Stimulated activated CD8-positive, alpha-beta memory T cell treated with anti-CD3 and anti-CD28 coated beads, Interleukin-12 subunit alpha, Interleukin-12 subunit beta, amount 100 ng/mL, for 1 hour (primary cell): ENCODE measurements at places on chromosomes 11 and 22.

DNA sequence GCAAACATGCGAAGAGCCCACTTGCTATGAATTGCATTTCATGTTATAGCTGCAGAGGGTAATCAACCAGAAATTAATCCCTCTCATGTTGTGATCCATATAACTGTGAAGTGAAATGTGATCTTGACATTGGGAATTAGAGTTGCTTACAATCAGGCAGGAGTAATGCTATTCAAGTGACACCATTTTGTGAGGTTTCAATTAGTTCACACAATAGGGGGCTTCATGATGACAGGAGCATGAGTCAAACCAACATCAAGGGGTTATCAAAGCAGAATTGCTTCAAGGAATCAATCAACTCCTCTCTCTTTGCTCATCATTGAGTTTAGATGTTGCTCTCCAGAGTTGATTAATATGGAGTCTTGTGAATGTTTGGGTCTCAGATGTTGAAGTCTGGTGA, 1585.2 kb upstream of the TENM4 start:
- no peak for DNase-seq

DNA sequence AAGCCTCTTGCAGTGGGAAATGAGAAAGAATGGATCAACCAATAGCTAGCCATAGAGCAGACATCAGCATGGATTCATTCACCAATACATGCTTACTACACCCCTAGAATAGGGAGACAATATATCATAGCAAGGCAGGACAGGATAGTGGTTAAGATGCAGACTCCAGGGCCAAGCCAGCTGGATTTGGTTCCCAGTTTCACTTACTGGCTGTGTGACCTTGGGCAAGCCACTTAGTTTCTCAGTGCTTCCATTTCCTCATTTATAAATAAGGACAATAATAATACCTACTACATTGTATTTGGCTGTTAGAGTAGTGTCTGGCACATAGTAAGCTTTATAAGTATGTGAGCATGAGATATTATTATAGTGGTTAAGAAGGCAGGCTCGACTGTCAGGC, 7.1 kb downstream of the DCHS1 start:
- no peak for DNase-seq

DNA sequence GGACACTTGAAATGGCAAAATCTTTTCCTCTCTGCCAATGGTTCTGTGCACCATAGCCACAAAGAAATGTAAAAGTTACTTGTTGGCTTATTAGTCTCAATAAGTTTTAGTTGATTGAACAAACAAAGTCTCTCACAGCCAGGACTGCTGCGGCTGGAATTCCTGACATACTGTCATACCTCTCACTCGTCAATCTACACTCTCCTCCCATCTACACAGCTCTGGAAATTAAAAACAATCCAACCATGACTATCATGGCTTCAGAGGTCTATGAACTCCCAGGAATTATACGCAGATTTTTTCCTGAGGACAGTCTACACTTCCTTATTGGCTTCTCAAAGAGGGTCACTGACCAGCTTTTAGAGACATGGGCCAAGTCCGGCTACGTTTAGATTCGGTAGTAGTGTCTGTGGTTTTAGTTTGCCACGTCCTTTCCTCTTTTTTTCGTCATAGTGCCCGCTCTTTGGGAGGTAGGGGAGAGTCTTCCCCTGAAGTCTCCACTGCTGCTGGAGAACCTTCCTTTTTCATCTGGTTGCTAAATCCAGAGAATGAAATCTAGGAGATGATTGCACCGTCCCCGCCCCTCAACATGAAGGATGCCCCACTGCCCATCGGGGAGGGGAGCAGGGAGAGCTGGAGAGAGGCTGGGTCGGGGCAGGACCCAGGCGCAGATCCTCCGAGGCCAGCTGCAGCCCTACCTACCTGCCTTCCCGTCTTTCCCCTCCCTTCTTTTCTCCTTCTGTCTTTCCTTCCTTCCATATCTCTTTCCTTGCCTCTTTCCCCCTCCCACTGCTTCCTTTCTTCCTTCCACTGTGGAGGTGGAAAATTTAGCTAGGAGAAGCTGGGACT, 1.0 kb upstream of the PLEKHB1 start:
- DNase-seq = no peak

DNA sequence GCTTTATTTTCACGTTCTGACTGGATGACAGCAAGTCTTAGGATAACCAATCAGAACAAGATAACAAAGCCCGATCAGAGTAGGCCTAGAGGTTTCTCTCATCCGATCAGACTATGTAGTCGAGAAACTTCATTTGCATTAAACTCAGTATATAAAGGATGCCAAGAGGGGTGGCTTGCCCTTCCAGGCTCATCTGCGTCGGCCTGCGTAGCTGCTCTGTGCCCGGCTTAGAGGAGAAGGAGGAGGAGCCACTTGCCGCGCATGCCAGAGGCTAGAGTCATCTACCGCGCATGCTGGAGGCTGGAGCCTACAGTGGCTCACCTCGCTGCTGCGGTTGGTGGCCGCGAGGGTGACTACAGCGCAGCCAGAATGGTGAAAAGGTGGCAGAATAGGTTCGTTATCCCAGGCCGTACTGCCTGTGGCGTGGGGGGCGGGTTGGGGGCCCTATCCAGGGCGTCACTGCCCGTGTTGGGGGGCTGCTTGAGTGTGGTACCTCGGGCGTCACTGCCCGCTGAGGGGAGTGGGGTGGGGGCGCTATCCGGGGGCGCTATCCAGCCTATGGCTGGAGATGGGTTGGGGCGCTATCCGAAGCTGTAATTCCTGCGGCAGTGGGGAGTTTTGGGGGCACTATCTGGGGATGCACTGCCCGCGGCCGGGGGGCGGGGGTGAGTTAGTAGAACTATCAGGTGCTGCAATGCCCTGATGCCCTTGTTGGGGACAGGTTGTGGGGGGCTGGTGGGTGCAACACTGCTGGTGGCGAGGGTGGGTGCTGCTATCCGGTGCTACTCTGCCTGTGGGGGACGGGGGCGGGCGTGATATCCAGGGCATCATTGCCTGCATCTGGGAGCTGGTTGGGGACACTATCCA, at the start of gene RFPL2:
TSS of gene RFPL2 (minus strand) at position 218 of the 867 bp plus-strand sequence. CDS start 2,622 bp downstream, outside the sequence.
- DNase-seq = no peak

DNA sequence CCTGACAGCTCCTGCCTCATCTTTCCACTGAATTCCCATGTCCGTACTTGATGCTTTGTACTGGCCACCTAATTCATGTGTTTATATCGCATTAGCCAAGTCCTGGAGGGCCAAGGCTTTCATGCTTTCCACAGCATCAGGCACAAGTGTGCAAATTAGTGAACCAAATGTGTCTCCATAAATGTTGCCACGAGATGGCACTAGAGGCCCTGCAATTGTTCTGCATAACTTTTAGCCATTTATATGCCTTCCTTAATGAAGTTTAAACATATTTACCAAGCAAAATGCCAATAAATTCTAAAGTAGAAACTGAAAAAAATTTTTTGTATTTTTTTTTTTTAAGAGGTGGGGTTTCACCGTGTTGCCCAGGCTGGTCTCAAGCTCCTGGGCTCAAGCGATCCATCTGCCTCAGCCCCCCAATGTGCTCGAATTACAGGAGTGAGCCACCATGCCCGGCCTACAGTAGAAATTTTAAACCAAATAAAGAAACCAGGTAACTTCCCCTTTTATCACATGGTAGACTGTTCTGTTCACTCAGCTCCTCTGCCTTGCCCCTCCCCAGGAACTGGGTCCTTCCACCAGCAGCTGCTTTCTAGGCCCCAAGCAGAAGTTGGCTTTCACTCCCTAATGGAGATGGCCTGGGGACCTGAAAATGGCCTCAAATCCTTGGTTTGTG, 20.8 kb upstream of the IL18BP start:
- peak; percentile 36 for DNase-seq

DNA sequence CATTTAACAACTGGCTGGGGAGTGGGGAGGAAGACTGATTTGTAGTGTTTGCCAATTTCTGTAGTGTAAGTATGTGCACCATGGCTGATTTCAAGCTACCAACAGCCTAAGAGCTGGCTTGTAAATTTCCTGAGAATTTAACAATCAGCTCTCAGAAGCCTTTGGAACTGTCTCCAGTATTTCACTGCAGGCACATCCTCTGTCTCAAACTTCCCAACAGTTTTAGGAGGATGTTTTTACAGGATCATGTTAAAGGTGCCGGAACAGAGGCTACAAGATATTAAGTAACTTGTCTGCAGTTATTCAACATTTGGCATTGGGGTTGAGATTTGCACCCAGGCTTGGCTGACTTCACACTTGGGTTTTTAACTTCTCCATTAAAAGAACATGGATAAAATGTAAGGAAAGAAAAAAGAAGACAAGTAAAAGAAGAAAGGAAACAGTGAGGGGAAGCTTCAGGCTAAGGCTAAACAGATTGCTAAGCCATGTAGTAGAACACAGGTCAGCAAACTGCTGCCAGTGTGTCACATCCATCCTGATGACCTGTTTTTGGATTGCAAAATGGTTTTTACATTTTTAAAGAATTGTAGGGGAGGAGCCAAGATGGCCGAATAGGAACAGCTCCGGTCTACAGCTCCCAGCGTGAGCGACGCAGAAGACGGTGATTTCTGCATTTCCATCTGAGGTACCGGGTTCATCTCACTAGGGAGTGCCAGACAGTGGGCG, 204.8 kb upstream of the SESN3 start:
- no peak for DNase-seq

DNA sequence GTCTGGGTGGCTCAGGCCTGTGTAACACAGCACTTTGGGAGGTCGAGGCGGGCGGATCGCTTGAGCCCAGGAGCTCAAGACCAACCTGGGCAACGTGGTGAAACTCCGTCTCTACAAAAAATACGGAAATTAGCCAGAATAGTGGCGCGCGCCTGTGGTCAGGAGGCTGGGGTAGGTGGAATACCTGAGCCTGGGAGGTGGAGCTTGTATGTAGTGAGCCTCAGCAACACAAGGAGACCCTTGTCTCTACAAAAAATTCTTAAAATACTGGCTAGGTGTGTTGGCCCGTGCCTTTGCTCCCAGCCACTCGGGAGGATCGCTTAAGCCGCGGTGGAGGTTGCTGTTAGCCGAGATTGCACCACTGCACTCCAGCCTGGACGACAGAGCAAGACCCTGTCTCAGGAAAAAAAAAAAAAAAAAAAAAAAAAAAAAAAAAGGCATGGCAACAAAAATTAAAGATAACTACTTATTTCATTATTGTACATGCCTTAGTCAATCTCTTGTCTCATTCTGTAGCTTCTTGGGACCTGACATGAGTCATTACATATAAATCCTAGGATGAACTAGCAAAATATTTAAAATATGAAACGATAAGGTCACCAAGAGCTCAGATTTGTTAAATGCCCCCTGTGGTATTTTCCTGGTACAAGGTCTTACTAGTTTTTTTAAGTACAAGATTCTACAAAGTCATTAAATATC, 1.1 kb downstream of the TAF1D start:
- DNase-seq = no peak

- no peak for DNase-seq
Observed at GRCh38 chr22:35470903-35471321, 69.7 kb upstream of the RASD2 start.

DNA sequence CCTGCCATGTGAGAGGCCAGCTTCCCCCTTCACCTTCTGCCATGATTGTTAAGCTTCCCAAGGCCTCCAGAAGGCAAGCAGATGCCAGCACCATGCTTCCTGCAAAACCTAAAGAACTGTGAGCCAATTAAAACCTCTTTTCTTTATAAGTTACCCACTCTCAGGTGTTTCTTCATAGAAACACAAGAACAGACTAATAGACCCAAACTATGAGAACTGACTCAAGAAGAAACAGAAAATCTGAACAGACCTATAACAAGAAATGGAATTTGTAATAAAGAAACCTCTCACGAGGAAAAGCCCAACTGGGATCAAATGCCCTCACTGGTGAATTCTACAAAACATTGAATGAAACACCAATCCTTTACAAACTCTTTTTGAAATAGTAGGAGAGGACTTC, 12.0 kb downstream of the NPAT start:
- no peak for DNase-seq

- no peak for DNase-seq
Observed at GRCh38 chr11:72072348-72072747, 8.0 kb downstream of the NUMA1 start.

DNA sequence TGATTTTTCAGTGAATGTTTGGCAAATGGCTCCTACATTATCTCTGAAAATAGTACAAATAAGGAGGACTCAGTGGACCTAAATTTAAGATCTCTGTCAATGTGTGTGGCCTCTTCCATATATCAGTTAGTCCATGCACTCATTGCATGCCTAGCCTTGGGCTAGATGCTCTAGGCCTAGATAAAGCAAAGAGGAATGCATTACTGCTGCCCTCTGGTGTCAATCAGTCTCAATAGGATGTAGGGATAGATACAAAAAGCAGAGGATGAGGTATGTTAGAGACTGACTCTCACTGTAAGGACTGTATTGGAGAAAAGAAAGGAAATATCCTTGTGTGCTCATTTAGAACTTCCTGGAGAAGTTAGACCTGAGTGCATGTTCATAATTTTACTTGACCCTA, 42.0 kb downstream of the MS4A2 start:
- DNase-seq = no peak

DNA sequence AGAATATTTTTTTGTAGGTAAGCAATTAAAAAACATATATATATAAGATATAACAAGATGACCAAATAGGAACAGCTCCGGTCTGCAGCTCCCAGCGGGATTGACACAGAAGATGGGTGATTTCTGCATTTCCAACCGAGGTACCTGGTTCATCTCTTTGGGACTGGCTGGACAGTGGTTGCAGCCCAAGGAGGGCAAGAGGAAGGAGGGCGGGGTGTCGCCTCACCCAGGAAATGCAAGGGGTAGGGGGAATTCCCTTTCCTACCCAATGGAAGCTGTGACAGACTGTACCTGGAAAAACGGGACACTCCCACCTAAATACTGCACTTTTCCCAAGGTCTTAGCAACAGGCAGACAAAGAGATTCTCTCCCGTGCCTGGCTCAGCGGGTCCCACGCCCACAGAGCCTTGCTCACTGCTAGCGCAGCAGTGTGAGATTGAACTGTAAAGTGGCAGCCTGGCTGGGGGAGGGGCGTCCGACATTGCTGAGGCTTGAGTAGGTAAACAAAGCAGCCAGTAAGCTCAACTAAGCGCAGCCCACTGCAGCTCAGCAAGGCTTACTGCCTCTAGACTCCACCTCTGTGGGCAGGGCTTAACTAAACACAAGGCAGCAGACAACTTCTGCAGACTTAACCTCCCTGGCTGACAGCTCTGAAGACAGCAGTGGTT, 163.8 kb downstream of the CWF19L2 start:
- no peak for DNase-seq

DNA sequence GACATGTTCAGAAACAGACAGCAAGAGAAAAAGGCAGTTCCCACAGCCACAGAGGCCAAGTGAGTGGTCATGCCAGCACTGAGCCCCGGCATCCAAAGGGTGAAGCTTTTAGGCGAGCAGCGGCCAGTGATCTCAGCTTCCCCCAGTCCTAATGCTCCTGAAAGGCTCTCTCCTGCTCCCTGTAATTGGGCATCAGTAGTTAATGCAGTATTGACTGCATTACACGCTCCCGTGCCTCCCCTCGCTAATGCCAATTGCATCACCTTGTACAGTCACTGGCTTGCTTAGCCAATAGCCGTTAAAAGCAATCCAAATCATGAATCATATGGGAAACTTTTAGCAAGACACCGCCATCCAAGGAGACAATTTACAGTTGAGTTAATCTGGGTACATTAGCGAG, 4.9 kb downstream of the LMO1 start:
- DNase-seq = no peak

- no peak for DNase-seq
Observed at GRCh38 chr11:10645212-10645795, 48.3 kb downstream of the IRAG1 start.

GRCh38 chr11:73406131-73406530, 29.9 kb downstream of the RELT start:
- no peak for DNase-seq

- no peak for DNase-seq
Observed at GRCh38 chr11:15735706-15736105, 620.6 kb downstream of the SOX6 start.
